Fibroblast of mammary gland (primary cell): ENCODE measurements at places on chromosomes 3 and 15.

- no peak for DNase-seq
These were observed 634 bp downstream of the MINDY2 start for GRCh38 chr15:58771621-58772250.

GRCh38 chr15:75674366-75674765 is 26.7 kb downstream of the SNX33 start:
- no peak for DNase-seq

- DNase-seq: no peak
These were observed 14.2 kb upstream of the MTMR10 start for GRCh38 chr15:31005660-31006059.

- DNase-seq: no peak
These were observed 357.2 kb downstream of the ZNF385D start for GRCh38 chr3:21393683-21394311.

- DNase-seq: peak; percentile 88
These were observed 6.3 kb upstream of the UBE2Q2 start for GRCh38 chr15:75836959-75837334.

GRCh38 chr3:196323691-196324090 is 5.7 kb upstream of the DYNLT2B start:
- peak; percentile 44 for DNase-seq

- peak; percentile 91 for DNase-seq
These were observed 67.2 kb upstream of the TP63 start for GRCh38 chr3:189563853-189564563.

GRCh38 chr3:174035328-174035886 is 637.9 kb downstream of the NLGN1 start:
- DNase-seq: peak; percentile 6

- no peak for DNase-seq
These were observed 235.7 kb downstream of the THRB start for GRCh38 chr3:24258727-24259600.

- DNase-seq: no peak
These were observed 6.2 kb upstream of the ZNF148 start for GRCh38 chr3:125381314-125381713.

DNA sequence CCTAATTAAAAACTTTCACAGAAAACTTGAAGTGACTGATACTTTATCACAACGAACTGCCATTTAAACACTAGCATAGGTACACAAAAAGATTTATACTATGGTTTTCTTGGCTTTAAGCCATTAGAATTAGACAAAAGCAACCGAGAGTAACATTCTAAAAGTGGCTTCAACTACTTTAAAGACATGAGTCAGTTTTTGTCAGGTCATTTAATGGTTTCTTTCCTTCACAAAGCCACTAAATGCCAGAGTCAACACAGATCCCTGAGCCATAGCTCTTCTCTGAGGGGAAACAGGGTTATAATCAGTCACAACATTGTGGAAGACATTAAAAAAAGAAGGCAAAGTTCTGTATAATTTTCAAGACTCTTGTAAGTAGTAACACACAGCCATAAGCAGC is 54.6 kb downstream of the CAPN3 start:
- no peak for DNase-seq

DNA sequence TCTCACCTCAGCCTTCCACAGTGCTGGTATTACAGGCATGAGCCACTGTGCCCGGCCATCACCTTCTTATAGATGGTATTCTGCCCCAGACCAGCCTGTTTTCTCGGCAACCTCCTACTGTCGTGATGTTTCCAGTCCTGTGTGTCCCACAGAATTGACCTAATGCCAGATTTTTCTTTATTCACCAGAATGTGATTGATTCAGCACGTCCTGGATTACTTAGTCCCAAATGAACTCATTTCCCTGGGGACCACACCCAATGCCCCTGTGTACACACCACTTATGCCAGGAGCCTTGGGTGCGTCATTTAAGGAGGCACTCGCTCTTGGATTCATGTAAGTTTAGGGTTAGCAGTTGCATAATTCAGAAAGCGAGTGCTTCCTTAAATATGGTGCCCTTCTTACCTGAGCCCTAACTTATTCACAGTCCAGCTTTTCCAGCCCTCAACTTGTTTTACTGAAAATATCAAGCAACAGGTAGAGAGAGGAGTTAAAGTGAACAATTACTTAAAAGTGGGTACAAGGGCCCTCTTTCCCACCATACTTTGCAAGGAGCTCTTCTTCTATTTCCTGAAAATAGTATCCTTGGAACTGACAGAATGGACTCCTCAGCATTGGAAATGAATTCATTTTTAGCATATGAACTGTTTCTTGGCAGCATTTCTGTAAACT is 64.6 kb upstream of the UBE2E1 start:
- peak; percentile 64 for DNase-seq

- peak; percentile 77 for DNase-seq
These were observed 55.7 kb upstream of the CP start for GRCh38 chr3:149277331-149277813.

- DNase-seq: peak; percentile 71
These were observed 35.1 kb downstream of the TMOD3 start for GRCh38 chr15:51864408-51865056.

- DNase-seq: no peak
These were observed 1126.7 kb downstream of the TUSC7 start for GRCh38 chr3:117836296-117836695.

DNA sequence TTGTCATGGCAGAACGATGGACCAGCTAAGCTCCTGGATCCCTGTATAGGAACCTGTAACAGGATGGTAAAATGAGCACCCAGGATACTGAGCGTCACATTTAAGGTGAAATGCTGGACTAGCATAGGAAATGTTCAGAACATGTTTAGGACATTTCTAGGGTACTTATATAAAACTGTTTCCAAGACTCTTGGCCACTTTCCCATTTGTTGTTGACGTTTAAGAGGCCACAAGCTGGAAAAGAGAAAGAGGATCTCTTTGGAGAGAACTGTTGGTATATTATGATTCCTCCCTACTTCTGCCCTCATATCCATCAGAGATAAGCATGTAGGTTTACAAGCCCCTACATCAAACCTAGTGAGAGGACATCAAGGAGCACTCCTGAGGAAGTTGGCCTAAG is 57.5 kb downstream of the SCN11A start:
- no peak for DNase-seq

- peak; percentile 69 for DNase-seq
These were observed 134.0 kb downstream of the TPRA1 start for GRCh38 chr3:127456471-127457093.

DNA sequence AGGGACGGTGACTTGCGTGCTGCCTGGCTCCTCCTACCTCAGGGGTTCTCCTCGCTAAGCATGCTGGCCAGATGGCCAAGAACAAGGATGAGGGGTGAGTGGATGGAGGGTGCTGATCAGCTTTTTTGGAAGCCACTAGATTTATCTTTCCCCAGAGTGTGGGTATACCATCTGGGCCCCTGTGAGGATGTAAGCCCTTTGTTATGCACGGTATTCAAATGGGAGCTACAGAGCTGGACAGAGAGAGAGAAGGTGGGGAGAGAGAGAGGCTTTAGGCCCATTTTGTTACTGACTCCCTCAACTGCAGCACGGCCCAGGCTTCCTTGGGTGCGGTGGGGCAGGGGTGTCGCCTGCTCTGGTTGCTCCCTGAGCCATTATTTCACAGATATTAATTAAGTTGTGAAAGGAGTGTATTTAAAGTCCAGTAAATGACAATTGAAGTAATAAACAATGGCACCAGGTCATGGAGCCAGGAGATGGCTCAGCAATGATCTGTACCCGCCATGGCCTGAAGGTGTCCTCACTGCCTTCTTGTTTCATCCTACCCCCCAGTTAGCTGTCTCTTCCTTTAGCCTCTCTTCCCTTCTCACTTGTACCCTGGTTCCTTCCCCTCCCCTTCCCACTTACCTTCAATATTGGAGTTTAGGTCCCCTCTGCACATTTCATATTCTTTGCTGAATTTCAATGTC is 158.0 kb downstream of the CLSTN2 start:
- peak; percentile 3 for DNase-seq

- no peak for DNase-seq
These were observed 84.9 kb downstream of the TIGIT start for GRCh38 chr3:114378760-114379159.

DNA sequence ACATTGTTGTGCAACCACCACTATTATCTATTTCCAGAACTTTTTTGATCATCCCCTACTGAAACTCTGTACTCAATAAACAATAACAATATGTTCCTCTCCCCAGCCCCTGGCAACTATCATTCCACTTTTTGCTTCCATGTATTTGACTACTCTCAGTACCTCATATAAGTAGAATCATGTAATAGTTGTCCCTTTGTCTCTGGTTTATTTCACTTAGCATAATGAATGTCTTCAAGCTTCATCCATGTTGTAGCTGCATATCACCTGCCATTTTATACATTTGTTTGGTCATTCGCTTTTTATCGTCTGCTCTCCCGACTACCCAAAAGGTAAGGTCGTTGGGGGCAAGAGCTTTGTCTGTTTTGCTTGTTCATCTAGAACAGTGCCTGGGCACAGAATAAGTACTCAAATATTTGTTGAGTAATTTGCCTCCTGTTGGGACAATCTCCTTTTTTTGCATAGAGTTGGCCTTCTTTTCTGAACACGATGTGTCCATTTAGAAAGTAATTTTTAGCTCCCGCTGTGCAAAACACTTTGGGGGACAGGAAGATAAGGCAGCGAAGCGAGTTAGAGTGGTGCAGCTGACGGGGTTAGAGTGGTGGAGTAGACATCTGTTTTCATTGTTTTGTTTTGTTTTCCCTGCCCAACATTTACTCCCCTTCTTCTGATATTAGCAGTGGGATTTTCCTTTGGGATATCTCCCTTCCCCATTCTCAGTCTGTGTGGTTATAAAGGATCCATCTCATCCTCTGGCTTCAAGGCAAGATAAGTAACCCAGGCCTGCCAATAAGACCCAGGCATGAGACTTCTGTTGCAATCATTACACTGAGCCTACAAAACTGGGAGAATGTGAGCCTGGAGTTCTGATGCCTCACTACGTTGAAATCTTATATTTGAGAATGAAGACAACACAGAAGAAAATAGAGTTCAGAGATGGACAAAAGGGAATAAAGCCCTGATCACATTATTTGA is 83.4 kb upstream of the RNU6-1 start:
- no peak for DNase-seq

- DNase-seq: no peak
These were observed 277.5 kb upstream of the P2RY1 start for GRCh38 chr3:152557302-152557999.

- no peak for DNase-seq
These were observed 327.5 kb upstream of the UMPS start for GRCh38 chr3:124402791-124403190.

DNA sequence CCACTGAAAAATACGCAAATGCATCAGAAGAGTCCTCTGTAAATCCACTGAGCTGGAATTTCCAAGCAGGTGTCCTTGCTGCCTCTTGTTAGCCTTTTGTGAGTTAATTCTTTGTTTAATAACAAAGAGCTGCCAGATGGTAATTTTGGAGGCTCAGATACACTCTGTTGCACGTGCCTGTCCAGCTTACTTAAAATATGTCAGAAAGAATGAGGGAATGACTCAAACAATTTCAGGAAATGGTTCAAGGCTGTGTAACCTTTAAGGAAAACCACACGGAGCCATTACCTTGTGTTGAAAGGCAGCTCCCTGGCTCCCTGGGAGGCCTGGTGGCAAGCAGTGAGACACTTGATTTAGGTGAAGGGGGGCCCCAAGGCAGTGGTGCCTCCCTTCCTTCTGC is 302.2 kb upstream of the CTDSPL start:
- DNase-seq: peak; percentile 37

DNA sequence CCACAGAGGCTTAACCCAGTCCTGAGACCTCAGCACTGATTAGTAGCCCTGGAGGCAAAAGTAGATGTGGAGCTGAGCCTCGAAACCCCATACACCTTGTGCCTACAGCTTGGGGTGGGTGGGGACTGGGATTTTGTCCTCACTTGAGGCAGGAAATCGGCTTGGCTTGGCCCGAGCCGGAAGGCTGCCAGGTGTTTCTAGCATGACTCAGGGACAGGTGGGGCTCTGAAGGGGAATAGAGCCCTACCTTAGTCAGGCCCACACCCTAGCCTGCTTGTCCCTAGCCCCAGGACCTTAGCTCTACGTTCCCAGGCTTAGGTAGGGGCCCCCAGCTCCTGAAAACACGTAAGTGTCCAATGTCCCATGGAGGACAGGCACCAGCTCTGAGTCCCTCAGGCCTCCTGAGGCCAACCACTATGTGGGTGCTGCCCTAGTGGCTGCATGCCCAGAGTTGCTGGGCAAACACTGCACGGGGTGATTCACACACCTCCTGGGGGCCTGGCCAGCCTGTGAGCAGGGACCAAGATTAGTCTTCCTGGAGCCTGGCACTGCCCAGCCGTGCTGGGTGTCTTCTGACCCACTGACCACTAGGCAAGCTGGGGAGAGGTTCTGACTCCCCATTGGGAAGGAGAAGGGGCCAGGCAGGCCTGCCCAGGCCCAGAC is 3.1 kb downstream of the MST1R start:
- DNase-seq: peak; percentile 8

DNA sequence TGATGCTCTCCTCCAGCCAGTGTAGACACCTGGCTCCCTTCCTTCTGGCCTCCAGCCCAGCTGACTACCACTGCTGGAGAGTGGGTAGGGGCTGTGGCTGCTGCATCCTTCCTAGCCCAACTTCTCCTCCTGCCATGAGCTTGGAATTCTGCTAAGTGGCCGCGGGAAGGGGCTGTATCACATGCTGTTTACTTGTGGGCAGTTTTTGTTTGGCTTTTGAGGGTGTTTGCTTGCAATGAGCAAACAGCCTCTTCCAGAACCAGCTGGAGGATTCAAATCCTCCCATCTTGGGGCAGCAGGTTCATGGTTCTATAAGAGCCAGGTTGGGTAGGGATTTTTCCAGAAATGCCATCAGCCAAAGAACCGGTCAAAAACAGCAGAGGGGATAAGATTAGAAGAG is 9.0 kb downstream of the GASK1A start:
- DNase-seq: no peak

- DNase-seq: peak; percentile 8
These were observed 40.5 kb downstream of the NUDT16 start for GRCh38 chr3:131421957-131422498.

GRCh38 chr3:126556637-126557414 is 1.9 kb downstream of the C3orf22 start:
- no peak for DNase-seq

GRCh38 chr15:77511869-77512268 is 91.2 kb downstream of the HMG20A start:
- no peak for DNase-seq

- DNase-seq: no peak
These were observed 172.1 kb downstream of the TBC1D2B start for GRCh38 chr15:77905301-77905920.

- DNase-seq: peak; percentile 42
These were observed 19.3 kb upstream of the ATP10A start for GRCh38 chr15:25882466-25882865.

- no peak for DNase-seq
These were observed 85.4 kb downstream of the WDR76 start for GRCh38 chr15:43912208-43912607.

GRCh38 chr3:10008588-10009344 is 17.5 kb upstream of the FANCD2 start:
- peak; percentile 70 for DNase-seq
